ENCODE measurements at places on chromosomes 7 and 10.

DNA sequence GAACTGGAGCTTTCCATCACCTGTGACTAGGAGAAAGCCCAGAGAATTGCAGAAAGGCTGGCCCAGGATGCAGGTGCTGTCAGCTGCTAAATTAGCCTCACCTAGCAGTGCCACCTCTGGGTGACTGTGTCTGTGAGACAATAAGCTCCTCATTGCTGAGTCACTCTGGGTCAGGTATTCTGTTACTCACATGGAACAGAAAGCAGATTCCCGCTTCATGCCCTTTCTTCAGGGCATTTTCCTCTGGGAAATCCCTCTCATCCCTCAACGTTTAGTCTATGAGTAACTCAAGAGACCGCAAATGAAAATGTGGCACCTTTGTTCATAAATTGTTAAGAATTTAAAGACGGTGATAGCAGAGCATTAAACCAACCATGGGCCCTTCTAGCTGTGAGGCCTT lies 184.0 kb downstream of the ADAM12 start:
- no peak for DNase-seq

GRCh38 chr10:71260622-71261325 lies 48.4 kb downstream of the UNC5B start:
- no peak for DNase-seq

GRCh38 chr7:112821345-112821744 lies 31.2 kb upstream of the TMEM168 start:
- no peak for DNase-seq

- no peak for DNase-seq
Measured at GRCh38 chr7:149685455-149685854, 87.9 kb downstream of the ZNF467 start.

DNA sequence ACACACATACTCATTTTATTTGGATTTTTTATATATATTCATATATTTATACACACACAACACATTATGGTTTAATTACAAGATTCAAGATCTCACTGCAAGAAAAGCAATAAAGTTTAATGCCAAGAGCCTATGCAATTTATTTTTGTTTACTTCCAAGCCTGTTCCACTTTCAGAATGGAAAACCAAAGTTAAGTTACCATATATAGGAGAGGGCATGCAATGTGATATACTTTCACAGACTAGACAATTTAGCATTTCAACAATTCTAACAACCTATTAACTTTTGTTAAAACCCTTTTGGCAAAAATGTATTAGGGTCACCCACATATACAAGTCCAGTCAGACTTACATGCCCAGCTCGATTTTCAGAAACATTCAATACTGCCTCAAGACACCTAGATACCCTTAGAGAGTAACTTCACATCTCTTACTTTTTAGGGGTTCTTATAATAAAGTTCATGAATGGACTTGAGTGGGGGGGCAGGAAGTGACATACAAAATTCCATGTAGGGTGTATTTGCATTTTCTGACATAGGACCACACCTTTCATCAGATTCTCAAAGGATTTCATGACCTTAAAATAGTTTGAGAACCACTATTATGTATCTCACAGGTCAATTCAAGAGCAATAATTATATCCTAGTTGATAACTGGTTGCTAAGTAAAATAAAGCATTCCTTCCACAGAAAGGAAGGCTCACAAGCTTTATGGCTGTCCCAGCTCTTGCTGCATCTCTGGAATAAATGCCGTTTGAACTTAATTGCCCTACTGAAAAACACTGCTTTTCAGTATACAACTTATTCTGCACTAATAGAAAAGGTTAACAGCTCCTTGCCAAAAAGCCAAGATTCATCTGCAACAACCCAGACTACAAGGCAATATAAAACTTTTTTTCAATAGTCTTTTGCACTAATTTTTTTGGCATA lies 2.5 kb downstream of the P4HA1 start:
- no peak for DNase-seq

GRCh38 chr10:114718374-114718773 lies 60.3 kb upstream of the ABLIM1 start:
- DNase-seq: no peak

- no peak for DNase-seq
Measured at GRCh38 chr10:112532956-112533355, 85.9 kb downstream of the VTI1A start.

- DNase-seq: no peak
Measured at GRCh38 chr10:95457319-95457886, 103.8 kb downstream of the SORBS1 start.

DNA sequence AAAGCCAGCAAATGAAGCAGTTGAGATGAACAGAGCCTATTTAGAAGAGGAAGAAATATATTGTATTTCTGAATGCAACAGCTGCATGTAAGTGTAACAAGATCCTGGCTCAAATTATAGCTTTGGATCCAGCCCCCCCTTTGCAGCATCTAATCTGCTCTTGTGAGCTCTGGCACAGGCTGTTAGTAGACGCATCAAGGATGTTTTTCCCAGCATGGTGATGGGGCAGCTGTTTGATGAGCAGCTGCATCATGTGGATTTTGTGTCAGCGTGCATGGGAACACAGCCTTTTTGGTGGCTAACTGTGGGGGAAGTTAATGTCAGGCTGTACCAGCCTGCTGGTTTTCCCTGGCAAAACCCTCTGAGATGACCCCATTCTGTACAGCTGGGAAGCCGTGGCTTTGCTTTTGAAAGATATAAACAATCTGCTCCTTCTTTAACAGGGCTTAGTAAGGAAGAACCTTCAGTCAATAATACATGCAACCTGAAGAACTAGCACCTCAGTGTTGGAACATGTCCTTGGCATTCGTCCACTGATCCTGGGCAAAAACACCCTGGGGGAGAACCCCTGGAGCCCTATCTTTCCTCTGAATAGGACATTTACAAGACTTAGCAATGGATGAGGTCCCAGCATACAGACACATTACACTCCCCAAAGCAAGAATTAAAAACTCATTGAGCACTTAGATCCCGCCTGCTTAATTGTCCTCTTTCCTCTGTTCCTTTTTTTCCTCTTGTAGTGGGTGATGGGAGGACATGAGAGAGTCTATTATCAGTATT lies 70.6 kb downstream of the NPS start:
- DNase-seq: no peak

DNA sequence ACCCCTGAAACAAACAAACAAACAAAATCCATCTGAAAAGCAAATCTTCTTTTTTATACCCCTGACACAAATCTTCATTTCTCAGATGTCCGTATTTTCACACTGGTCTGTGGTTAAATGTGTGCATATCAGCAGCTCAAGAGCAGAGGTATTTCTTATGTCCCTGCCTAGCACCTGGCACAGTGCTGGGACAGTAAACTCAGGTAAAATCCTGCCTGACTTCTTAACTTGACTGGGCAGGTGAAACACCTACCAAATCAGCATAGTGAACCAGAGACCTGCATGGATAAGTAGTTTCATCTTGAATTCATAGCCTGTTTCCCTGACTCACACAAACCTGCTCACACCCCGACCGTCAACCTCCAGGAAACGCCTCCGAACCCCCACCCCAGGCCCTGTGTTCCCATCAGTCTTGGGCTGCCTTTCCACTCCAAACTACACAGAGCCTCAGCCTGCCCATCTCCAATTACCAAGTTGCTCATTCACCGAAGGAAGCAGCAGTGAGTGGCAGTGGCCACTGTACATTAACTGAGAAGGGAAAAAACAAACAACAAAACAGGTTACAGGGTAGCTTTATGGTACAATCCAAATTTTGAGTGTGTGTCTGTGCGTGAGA lies 109.9 kb downstream of the HECTD2 start:
- DNase-seq: no peak

GRCh38 chr10:30348378-30348776 lies 701 bp downstream of the MTPAP start:
- no peak for DNase-seq

DNA sequence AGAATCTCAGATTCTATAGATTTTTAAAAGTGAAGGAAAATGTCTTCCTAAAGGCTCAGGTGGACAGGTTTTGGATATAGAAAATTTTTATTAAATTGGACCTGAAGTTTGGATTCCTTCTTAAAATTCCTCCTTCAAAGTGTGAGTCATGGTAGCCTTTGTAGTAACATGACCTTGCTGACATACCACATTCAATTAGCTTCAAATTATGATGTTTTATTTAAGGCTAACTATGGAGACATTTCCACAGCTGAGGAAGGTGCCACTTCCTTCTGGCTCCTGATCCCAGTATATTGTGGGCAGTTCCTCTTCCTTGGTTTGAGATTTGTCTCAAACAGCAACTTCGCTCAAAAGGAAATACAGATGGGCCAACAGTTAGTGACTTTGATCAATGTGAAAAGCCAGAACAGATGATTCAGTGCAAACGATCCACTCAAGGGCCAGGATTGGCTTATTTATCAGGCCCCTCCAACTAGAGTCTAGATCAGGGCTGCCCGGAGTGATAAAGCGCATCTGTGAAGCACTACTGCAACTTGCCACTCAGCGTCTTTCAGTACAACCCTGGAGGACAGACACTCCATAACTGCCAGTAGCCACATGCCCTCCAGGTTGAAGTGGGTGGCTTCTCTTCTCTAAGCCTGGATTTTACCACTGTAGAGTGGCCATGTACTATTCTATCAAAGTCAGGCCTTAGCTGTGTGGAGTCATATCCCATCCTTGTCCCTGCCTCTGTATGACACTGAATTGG lies 573.5 kb downstream of the KIF20B start:
- no peak for DNase-seq

- no peak for DNase-seq
Measured at GRCh38 chr10:132786476-132786883, 533 bp upstream of the NKX6-2 start.

DNA sequence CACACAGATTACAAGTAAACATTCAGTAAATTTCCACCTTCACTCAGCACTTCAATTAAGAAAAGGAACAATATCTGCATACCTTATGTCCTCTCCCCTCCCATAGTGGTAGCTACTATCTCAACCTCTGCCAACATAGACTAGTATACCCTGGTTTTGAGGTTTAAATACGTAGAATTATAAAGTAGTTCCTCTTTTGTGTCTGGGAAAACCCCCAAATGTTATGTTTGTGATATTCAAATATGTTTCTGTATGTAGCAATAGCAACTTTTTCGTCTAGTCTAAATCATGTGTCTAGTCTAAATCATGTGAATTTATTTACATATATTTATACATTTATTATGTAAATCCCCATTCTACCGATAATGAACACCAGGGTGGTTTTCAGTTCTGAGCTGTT lies 13.2 kb upstream of the CAMK2B start:
- DNase-seq: no peak

- DNase-seq: no peak
Measured at GRCh38 chr10:3363311-3364045, 190.9 kb upstream of the PITRM1 start.

- DNase-seq: no peak
Measured at GRCh38 chr10:93899109-93899508, 5.3 kb downstream of the SLC35G1 start.

- DNase-seq: no peak
Measured at GRCh38 chr7:126637538-126637937, 615.2 kb downstream of the GRM8 start.

GRCh38 chr7:144725070-144725469 lies 110.8 kb downstream of the TPK1 start:
- DNase-seq: no peak

- DNase-seq: peak; percentile 39
Measured at GRCh38 chr10:98170249-98171117, 36.0 kb downstream of the R3HCC1L start.

DNA sequence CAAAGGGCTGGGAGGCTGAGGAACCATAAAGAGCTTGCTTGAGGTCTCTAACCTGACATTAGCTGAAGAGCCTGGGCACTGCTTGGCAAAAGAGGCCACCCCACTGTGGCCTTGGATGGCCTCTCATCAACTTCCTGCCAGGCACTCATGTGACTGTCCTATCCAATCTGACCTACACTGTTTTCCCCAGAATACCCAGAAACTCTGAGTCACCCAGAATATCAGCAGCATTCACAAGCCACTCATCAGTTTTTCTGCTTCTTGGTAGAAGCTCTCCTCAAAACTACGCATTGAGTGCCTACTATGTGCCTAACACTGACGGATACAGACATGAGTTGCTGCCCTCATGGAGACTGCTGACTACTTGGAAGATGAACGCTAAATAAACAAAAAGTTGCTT lies 4.1 kb upstream of the NT5C2 start:
- no peak for DNase-seq

- DNase-seq: no peak
Measured at GRCh38 chr10:14873090-14873760, 5.4 kb upstream of the SUV39H2 start.

DNA sequence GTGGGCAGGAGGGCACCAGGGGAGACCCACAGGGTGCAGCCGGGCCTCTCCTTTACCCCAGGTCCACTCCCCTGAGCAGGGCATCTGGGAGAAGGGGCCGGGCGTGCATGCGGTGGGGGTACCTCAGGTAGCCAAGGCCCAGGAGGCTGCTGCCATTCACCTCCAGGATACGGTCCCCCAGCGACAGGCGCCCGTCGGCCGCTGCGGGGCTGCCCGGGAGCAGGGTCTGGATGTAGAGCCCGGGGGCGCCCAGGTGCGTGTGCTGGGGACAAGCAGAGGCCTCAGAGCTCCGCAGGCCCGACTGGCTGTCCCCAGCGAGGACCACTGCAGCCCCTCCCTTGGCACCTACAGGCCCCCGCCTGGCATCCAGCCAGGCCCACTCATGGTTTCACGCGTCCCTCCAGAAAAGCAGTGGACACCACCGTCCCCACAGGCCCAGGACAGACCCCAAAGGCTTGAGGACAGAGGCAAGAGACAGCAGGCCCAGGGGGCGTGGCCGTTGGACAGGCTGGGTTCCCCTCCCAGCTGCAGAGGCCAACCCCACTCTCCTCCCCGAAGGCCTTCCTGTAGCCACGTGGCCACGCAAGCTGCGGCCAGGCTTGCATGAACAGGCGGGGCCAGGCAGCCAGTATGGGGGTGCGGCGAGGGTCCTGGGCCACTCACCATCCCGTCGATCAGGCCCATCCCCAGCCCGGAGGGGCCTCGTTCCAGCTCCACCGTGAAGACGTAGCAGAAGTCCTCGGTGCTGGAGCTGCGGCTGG lies 24.3 kb downstream of the AP5Z1 start:
- no peak for DNase-seq

- no peak for DNase-seq
Measured at GRCh38 chr7:30851651-30852307, 59.9 kb upstream of the AQP1 start.

DNA sequence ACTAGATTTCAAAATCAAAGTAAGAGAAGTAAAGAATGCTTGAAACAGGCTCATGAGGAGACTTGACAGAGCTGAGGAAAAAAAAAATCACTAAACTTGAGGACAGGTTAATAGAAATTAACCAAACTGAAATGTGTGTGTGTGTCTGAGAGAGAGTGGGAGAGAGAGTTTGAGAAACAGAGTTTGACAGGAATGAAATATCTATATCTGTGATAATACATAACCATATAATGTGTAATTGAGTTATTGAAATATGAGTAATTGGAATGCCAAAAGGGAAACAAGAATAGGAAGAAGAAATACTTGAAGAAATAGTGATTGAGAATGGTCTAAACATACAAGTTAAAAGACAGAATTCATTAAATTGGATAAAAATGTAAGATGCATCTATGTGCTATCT lies 268.0 kb upstream of the CHRM2 start:
- no peak for DNase-seq

DNA sequence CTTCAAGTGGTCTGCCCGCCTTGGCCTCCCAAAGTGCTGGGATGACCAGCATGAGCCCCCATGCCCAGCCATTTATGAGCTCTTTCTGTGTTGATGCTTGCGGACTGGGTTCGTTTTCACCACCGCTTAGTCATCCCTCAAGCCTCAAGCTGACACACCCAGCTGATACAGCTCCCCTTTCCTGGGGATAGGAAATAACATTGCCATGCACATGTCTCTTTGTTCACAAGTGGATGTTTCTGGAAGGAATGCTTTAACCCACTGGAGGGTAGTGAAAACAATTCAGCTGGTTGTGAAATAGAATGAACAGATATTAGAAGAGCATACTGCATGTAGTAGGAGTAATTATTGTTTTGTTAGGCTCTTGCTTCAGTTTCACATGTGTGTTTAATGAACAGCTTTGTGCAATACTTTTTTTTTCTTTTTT lies 8.5 kb upstream of the METTL27 start:
- DNase-seq: peak; percentile 8

Data from CD4-positive, alpha-beta T cell treated with Interleukin-17A for 4 hours (primary cell).